ENCODE measurements at places on chromosomes 7 and 10.

- DNase-seq = peak; percentile 23
Measured at GRCh38 chr10:70321233-70321632, 37.4 kb upstream of the NPFFR1 start.

DNA sequence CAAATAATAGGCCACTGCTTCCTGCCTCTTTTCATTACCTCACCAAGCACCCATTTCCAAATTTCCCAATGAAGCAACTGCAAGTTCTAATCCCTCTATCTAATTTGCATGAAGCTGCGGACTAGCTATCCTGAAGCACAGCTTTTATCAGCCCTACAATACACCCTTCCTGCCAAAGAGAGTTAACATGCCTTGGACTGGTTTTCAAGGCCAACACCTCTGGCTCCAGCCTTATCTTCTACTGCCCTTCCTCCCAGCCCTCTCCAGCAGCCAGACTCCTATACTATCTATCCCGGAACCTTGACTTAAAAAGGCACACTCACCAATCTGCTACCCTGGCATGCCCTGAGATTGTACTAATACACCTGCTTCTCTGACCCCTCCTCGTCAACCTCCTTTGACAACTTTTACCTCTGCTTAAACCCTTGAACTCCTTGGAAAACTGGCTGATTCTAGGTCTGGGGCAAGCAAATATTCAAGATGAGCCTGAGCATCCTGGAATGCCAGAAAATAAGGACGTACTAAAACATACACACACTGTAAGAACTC is 73.4 kb downstream of the SGMS1 start:
- no peak for DNase-seq

GRCh38 chr10:36126076-36126475 is 484.0 kb upstream of the FZD8 start:
- no peak for DNase-seq

DNA sequence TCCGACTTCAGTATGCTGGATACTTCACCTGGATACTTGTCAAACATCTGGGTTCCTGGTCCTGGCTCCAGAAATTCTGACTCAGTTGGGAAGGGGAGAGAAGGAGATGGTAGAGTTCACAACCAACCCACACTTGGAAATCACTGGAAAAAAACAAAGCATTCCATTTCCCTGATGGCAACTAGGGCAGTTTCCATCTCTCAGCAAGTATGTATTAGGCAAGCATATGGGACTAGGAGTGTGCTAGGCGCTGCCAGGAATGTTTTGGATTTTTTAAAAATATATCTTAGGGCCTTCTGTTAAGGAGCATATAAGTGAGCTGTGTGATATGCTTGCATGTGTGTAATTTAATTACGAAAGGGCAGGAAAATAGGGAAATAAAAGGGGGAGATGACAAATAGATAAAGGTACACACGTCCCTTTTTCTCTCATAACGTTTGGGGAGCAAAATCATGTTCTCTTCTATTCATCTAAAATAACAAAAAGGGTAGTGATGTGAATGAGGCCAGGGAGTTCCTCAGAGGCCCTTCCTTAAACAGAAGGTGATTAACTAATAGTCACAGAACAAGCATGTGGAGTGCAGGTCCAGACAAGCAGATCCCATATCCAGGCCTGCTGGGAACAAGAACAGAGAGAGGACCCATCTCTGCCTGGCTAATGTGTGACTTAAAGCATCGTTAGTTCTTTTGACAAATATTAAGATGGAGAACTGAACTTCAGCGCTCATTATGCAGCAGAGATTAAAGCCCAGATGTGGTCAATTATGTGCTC is 64.5 kb upstream of the NFE2L3 start:
- peak; percentile 67 for DNase-seq

DNA sequence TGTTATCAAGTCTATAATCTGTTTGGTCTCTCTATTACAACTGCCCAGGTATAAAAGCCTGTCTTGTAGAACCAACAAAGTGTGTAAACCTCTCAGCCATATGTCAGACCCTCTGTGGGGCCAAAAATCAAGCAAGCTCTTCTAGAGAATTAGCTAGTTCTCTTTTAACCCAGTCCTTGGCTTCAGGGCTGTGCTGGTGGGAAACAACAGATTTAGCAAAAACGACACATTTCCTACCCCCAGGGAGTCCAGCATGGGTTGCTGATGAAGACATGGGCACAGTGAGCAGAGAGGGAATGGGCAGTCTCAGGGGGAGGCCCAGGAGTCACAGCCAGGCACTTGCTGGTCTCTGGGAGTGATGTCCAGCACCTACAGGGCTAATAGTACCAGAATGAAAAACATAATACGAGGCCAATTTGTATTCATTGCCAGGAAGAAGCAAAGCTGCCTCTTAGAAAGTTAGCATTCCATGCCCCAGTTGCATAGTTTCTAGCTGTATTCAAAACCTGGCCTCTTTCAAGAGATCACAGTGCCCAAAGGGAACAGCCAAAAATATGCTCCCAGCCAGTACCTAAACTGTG is 80.1 kb downstream of the FRMD4A start:
- no peak for DNase-seq

DNA sequence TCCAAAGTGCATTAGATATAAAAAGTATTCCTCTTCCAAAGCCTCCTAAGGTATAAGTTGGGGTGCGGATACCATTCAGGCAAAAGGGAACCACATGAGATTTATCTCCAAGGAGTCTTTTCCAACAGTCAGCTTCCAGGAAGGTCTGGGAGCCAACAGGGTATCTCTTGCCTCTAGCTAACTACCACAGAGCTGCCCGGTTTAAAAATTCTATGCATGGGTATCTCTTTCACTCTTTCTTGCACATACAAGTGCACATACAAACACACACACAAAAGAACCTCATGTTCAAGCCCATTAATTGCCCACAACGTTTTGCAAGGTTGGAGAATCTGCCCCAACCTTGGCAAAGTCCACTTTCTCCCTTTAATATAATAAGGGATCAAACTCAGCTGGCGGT is 80.7 kb downstream of the CDK6 start:
- DNase-seq = no peak

DNA sequence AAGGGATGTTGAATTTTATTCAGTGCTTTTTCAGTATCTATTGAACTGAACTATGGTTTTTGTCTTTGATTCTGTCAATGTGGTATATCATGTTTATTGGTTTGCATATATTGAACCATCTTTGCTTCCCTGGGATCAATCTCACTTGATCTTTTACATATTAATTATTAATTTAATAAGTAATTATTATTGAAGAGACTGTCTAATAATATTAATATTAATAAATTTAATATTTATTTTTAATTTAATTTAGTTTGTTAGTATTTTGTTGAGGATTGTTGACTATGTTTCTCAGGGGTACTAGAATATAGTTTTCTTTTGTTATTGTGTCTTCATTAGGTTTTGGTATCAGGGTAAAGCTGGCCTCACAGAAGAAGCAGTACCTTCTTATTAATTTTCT is 26.5 kb upstream of the TRA2A start:
- no peak for DNase-seq

DNA sequence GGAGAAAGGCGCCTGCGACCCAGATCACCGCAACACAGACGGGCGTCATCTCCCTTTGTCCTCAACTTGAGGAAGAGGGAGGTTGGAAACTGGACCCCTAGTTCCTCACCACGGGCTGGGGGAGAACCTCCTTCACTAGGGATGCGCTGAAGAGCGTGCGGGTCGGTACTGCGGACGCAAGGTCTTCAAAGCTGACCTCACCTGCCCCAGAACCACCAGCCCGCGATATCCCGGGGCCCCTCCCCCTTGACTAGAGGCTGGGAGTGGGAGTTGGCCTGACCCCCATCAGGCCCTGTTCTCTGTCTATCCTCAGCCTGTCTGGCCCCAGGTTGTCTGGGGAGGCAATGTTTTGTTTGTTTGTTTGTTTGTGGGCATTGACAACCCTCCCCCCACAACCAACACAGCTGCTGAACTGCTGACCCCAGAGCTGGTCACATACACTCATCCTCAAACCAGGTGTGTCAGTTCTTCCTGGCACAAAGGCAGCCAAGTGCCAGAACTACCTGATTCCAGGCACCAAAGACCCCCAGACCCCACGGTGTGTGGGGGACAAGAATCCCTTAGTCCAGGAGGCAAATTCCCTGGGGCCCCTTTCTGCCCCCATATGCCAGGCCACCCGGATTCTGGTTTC is 2.9 kb downstream of the NPM3 start:
- no peak for DNase-seq

DNA sequence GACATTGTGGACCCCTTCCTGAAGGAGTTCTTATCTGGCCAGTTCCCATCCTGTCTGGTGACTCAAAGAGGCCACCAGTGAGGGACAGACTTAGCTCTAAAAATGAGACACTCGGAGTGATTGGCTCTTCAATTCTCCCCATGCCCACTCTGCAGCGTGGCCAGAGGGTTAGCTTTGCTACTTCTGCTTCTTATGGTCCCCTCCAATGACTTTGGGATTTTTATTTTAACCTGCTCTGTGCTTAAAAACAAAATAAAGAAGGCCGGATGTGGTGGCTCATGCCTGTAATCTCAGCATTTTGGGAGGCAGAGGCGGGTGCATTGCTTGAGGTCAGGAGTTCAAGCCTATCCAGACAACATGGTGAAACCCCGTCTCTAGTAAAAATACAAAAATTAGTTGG is 573.0 kb upstream of the AUTS2 start:
- no peak for DNase-seq

DNA sequence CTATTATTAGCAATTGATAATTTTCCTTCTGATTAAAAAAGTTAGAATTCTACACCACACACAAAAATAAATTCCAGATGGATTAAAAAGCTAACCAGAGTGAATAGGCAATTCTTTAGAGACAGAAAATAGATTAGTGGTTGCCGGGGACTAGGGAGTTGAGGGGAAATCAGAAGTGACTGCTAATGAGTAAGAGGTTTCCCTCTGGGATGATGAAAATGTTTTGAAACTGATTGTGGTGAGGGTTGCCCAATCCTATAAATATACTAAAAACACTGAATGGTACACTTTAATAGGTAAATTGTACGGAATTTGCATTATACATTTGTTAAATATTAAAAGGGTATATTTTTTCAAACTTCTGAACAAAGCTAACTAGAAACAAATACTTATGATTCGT is 214.9 kb downstream of the GPAM start:
- no peak for DNase-seq

- DNase-seq = no peak
Measured at GRCh38 chr7:111997546-111997945, 208.7 kb downstream of the DOCK4 start.

DNA sequence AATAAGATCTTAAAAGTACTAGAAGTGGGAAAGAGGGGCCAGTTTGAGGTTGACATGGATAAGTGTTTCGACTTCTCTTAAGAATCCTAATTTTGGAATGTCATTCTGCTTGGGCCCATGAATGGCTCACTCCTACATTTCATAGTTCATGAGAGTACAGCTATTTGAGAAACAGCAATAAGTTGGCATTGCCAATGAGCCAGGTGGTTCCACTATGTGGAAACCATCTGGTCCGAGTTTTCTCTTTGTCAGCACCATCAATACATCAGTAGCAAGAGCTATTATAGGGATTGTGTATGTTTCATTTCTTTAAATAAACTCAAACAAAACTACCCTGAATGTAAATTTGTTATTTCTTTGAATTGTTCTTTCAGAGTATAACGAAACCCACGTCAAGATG is 78.1 kb upstream of the NEBL start:
- DNase-seq = no peak

DNA sequence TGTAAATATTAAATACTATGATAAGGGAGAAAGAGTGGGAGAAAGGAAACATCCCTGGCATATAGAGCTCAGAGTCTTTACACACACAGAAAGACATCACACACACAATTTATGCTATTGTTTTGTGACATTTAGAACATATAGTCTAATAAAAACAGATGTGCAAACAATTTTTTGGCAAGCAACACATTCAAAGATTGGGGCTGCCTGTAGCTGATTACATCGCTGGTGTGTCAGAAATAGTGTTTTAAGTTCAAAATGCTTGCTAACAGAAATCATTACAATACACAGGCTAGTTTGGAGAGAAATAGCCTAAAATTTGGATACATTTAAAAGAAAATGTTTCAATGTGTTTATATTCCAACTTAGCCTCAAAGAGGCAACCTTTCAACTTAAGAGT is 256.7 kb upstream of the NPVF start:
- no peak for DNase-seq

- no peak for DNase-seq
Measured at GRCh38 chr10:91349381-91349780, 60.8 kb upstream of the HECTD2 start.

DNA sequence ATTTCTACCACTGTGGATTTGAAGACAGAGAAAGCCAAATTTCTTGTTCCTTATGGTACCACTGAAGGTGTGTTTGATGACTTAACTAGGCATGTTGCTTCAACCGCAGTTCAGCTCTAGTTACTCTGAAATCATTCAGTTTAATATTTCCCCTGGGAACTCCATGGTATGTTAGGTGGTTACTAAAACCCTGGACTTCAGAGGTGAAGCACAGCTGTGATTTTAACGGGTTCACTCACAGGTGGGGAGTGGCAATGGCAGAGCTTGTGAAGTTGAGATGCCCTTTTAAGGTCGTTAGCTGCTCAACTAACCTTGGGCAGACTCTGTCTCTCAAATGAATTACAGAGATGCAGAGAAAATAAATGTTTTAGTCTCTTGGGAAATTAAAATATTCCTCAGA is 163.6 kb upstream of the PHYHIPL start:
- DNase-seq = no peak

DNA sequence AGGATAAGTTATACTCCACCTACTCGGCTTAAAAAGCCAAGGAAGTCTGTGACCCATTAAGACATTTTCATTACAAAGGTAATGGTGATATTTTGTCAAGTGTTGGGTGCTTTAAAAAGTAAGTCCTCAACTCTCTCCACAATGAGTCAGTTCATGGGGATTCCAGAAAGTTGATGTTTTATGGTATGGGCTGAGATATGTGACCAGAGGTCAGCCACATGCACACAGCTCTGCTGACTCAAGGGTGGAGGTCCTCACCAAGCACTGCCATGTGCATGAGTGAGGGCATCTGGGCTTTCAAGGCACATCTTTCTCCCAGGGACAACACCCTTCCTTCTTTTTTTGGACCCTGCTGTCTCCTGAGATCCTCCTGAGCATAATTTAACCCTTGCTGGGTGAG is 292.9 kb downstream of the PTEN start:
- no peak for DNase-seq

GRCh38 chr10:75801121-75801520 is 369.7 kb downstream of the LRMDA start:
- DNase-seq = no peak

GRCh38 chr7:82397879-82398524 is 45.6 kb downstream of the CACNA2D1 start:
- DNase-seq = no peak

GRCh38 chr7:141550386-141551093 is 670 bp upstream of the AGK start:
- no peak for DNase-seq

DNA sequence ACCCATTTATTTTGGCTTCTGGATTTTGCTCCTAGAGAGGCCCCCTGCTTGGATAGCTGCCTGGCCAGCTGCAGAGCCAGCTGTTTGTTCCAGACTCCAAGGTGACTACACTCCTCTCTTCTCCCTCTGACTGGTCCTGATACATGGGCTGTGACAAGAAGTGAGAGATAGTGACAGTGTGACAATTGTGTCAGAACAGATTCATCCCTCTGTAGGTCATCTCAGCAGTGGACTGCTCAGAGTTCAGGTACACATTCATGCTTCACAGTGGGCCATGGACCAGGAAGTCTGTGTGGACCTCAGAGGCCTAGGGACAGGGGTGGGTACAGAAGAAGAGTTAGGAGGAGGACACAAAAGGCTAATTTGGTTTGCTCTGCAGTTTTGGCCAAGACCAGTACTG is 188.2 kb upstream of the MKLN1 start:
- no peak for DNase-seq

GRCh38 chr7:141023295-141023694 is 8.5 kb upstream of the MRPS33 start:
- no peak for DNase-seq
